Left forelimb (tissue), 1 donor: ENCODE measurements at places on chromosomes 12 and 14.

DNA sequence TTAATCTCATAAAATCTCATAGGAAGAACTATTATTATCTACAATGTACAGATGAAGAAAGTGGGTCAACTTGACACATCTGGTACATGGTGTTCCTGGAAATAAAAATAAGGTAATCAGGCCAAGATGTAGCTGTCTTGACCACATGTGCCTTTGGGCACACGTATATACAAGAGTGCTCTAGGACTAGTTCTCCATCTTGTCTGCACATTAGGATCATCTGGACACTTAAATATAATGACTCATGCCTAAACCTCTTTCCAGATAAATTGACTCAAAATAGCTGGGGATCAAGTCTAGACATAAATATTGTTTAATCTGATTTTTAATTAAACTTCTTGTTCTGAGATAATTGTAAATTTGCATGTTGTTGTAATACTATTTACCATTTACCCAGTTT lies 182.6 kb downstream of the CNTN1 start:
- no peak for DNase-seq

DNA sequence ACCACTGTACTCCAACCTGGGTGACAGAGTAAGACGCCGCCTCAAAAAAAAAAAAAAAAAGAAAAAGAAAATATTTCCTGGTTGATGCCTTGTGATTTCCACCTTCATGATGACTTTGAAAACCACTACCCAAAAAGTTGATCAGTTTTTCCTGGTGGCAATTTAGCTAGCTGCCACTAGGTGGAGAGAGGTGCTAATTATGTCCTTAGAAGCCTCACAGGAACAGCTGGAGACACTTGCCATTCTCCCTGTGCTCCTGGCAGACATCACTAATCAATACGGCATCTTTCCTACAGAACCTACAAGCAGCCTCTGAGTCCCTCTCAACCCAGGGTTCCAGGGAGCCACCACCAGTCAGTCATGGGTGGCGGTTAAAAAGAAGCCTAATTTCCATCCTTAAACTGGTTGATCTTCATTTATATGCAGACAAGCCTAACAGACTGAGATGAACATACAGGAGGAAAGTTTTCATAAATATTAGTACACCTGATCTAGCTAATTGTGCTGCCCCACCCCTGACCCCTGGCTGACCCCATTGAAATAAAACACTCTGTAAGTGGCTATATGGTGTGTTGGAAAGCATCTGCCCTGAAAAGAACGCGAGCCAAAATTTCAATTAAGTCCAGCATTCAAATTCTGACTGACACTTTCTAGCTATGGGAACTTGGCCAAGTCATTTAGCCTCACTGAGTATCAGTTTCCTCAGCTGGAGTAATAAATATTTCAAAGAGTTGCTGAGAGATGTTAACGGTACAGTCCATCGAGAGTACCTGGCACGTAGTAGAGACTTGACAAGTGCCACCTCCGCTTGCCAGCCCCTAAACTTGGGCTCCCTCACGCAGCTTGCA lies 6.2 kb upstream of the OAS1 start:
- DNase-seq, result no peak

- no peak for DNase-seq
These were observed 56.0 kb downstream of the FBRSL1 start for GRCh38 chr12:132545955-132546354.

GRCh38 chr12:28177461-28177860 lies 12.8 kb upstream of the CCDC91 start:
- DNase-seq, result no peak

- DNase-seq, result no peak
These were observed 86.5 kb upstream of the CDKN3 start for GRCh38 chr14:54310151-54310850.

- no peak for DNase-seq
These were observed 42.2 kb upstream of the MANSC4 start for GRCh38 chr12:27822076-27822712.
